Panc1 (cell line): ENCODE measurements at places on chromosomes 5 and 9.

DNA sequence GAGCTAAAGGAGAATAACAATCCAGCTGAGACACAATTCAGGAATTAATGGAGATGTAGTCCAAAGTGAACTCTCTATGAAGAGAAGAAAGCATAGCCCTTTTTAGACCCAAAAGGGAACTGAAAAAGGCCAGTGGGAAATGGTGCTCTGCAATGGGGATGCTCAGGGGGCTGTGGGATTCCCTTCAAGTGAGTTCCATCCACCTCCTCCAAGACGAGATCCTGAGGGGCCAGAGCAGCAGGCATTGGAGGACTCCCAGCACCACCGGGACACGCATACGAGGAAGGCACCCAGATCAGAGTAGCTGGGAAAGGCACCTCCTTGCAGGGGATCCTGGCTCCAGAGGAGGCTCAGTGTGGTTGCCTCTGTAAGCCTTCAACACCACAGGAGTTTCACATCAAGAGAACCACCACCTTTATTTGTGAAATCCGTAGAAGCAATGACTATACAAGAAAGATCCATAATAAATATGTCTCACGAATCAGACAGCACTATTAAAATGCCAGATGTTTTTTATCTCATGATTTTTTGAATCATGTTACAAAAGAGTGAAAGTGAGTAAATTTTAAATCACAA, 288.2 kb downstream of the MED10 start:
- DNase-seq, result no peak

- DNase-seq, result no peak
These were observed 739.5 kb upstream of the GRAMD2B start for GRCh38 chr5:125683669-125684068.

GRCh38 chr9:137026828-137027227, 1.2 kb downstream of the ABCA2 start:
- DNase-seq, result no peak

DNA sequence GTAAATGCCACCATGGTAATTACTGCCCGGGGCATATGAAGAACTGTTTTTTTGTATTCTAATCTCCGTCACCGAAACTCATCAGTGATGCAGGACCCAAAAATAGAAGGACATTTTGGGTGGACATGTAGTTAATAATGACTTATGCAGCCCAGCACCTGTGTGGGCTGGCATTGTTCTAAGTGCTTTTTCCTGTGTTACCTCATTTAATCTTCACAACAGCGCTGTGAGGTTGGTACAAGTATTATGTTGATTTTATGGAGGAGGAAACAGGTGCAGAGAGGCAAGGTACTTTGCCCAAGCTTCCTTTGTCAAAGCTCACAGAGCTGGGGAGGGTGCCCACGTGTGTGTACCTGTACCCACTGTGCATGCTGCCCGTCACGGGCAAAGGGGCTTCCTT, 58.4 kb downstream of the DAPK1 start:
- DNase-seq, result no peak

- no peak for DNase-seq
These were observed 47.5 kb downstream of the RAPGEF6 start for GRCh38 chr5:131587541-131587940.

GRCh38 chr9:133423216-133423615, 1.0 kb downstream of the ADAMTS13 start:
- no peak for DNase-seq

DNA sequence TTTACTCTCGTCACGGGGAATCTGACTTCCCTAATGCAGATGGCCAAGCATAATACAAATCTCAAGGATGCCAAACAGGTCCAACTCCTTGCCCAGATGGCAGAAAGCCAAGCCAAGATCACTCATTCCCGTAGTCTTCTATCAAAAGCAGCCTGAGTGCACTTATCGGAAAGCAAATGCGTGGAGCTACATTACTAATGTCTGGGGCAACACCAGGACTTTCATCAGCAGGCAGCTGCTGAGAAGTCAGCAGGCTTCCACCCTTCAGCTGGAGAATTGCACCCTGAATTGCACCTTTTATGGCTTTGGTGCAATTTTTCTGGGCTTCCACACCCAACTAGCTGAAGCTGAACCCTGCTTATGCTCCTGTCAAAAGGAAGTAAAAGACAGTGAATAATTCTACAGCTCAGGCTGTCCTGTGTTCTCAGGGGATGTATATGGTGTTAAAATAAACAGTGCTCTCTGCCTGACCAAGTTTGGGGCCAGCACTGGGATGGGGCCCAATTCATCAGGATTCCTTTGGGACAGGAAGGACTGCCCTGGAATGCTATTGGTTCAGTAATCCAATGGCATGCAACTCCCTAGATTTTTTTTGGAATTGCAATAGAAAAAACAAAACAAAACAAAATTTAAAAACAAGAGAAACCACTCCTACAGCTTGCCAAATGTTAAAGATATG, 92.6 kb downstream of the DPYSL3 start:
- DNase-seq, result no peak

DNA sequence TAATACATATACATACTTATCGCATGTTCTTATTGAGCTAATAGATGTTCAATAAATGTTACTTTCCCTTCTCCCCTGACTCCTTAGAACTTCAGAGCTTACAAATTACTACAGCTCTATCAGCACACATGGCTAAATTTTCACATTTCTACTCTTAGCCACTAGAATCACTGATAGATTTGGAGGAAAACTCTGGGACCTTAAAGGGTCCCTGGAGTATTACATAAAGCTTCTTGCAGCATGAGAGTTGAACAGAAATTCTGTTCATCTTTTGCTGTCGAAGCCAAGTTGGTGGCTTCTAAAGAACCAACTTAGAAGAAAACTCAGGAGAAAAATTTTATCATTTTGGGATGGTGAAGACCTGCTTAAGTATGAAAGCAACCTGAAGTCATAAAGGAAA, 15.5 kb downstream of the B4GALT1 start:
- no peak for DNase-seq

DNA sequence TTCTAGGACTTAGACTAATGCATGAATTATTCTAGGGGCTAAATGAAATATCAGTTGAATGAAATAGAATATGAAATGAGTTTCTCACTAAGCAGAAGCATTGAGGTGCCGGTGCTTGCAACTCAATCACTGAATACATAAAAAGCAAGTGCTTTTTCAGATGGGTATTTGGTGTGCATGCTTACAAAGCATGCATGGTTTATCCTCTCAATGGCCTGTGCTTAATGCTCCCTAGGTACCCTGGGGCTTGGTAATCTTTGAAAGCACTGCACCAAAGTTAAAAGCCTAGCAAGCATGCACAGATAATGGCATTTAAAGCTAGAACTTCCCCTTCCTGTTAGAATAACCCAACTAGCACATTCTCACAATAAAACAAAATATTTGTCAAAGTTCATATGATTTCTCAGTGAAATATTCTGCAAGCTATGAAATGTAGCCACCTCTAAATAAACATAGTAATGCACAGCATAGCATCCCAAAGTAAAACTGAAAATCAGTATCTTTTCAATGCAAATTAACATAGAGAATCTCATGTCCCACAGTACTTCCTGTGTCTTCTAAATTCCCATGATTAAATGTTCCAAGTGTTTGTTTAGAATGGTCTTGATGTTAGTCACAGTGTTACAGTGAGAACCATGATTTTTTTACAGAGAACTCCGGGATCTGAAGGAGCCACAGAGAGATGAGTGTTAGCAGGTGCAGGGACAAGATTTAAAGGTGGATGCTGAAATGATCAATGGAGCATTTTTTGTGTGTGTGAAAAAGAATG, 143.4 kb upstream of the CDH6 start:
- no peak for DNase-seq

DNA sequence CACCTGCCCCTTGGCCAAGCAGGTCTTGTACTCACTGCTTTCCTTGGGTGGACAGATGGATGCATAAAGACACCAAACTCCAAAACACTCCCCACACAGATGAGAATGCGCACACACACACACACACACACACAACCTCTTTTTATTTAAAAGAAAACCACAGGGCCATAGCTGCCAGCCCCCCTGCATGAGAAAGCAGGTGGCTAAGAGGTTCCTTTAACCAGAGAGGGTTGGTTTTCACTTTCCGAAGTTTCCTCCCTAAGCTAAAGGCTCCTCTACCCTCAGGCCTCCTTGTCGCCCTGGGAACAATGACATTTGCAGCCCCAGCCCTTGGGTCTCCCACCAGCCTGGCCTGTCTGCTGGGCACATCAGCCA, 11.1 kb downstream of the NR5A1 start:
- DNase-seq, result no peak

DNA sequence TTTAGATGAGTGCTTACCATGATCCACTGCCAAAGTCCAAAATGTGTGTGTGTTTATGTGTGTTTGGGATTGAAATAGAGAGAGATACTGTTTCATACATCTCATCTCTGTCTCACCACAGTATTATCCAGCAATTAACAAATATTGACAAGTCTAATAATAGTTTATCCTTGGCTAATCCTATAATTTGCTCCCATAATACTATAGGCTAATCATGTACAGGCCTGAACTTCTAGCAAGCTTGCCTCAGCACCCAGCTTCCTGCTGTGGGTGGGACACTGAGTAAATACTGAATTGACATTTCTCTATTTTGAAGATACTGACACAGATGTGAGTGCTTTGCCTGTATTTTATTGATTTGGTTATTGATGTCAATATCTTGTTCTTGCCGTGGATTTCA, 35.3 kb upstream of the KCNV2 start:
- no peak for DNase-seq

- no peak for DNase-seq
These were observed 480.8 kb downstream of the CDH12 start for GRCh38 chr5:22372376-22372775.

GRCh38 chr5:174825587-174825986, 101.2 kb downstream of the MSX2 start:
- DNase-seq, result no peak

DNA sequence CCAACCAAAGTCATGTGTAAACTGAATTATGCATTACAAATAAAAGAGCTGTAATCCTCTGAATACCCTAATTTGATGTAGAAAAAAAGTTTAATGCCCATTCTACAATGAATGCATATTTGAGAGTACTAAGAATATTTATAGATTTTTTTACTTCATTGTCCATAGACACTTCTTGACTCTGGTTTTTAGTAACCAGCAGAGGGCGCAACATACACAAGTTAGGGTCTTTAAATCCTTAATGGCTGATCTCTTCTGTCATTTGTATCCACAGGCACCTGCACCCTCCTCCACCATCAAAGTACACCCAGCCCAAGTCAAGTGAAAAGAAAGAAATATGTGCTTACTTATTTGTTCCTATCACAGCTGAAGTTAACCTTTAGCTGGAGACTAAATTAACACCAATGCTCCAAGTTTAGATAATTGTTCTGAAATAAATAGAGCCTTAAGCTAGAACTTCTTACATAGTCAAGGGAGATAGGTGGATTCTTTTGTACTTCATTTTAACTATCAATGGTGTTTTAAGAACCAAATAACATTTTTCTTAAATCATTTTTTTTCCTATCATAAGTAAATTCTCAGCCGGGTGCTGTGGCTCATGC, 524.2 kb upstream of the DAB2 start:
- DNase-seq, result peak; percentile 73

DNA sequence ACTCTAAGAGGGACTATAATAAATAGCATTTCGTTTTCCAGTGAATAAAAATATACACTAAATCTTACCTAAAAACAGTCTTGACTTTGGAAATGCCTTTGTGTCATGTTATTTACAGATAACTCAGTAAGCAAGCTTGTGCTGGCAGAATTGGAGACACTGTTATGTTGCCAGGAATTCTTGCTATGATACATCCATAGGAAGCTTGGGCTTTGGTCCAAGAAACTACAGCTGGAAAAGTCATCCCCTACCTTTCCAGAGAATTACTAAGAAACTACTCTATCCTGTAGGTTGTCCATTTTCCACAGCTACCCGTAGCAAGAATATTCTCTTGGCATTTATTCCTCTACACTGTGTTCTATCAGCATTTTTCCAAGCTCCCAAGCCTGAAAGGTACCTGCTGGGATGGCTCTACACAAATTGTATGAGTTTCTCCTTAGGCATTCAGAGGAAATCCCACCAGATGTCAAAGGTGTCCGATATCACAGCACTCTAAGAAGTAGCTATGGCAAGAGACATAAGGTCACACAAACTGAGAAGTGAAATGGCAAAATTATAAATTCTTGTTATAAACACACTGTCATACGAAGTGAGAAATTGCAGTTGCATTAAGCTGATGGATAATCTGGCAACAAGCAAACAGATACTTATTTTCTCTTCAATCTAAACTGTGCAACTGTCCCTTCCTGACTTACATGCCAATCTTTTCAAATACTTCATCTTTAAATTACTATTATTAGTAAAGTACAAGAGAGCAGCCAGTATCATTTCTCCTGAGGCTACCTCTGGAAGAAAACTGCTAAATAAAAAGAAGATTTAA, 68.5 kb downstream of the MCTP1 start:
- DNase-seq, result no peak

GRCh38 chr5:21236971-21237427, 1249.0 kb upstream of the CDH18 start:
- DNase-seq, result no peak

- no peak for DNase-seq
These were observed 50.6 kb downstream of the RASEF start for GRCh38 chr9:83012168-83012921.

- DNase-seq, result no peak
These were observed 354.7 kb downstream of the NDUFS4 start for GRCh38 chr5:53915120-53915519.

DNA sequence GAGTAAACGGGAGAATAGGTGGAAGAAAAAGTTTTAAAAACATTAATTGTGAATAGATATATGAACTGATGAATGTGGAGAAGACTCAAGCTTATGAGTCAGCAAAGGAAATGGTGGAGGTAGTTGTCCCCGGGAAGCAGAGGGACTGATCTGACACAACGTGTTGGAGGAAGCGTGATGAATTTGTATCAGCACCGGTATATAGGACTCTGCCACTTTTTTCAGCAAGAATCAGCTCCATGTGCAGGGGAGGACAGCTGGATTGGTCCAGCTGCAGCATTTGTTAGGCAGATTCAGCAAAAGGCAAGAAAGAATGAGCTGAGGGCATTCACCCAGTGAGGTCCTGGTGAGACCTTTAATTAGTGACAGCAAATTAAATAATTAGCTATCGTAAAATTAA, 276.0 kb downstream of the TENT4A start:
- DNase-seq, result no peak

GRCh38 chr9:18068900-18069299, 405.1 kb upstream of the ADAMTSL1 start:
- DNase-seq, result no peak

DNA sequence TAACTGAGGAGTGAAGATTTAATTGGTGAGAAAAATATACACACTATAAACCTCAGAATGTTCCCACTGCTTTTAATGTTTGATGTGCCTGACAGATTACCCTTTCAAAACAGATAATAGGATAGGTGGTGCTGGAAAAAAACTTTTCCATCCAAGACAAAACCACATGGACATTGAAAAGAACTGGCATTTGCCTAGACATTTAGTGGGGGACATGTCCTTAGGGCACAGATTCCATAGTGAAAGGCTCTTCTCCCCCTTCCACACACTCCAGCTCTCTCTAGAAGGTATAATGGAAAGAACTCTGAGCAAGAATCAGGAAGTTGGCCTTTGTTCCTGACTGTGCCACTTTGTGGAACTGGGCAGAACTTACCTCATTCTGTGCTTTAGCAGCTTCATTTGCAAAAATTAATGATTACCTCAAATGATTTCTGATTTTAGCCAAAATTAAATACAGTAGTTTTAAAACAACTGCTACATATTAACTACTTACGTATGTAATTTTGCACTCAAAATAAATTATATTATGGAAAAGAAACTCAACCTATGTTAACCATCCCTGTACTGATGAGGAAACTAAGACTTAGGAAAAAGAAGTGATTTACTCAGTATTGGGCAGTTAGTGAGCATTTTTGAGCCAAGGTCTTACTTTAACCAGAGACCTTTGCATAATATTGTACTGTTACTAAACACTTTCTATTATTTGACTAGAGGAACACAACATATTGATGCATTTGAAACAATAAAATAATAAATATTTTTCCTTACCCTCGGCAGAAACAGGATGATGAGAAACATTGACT, 43.3 kb downstream of the TMC1 start:
- DNase-seq, result no peak
